ENCODE measurements at places on chromosomes 12 and 14.

- DNase-seq: no peak
These were observed 9.3 kb upstream of the RPH3A start for GRCh38 chr12:112782250-112782649.

- DNase-seq: no peak
These were observed 61.1 kb downstream of the NINJ2 start for GRCh38 chr12:601976-602699.

DNA sequence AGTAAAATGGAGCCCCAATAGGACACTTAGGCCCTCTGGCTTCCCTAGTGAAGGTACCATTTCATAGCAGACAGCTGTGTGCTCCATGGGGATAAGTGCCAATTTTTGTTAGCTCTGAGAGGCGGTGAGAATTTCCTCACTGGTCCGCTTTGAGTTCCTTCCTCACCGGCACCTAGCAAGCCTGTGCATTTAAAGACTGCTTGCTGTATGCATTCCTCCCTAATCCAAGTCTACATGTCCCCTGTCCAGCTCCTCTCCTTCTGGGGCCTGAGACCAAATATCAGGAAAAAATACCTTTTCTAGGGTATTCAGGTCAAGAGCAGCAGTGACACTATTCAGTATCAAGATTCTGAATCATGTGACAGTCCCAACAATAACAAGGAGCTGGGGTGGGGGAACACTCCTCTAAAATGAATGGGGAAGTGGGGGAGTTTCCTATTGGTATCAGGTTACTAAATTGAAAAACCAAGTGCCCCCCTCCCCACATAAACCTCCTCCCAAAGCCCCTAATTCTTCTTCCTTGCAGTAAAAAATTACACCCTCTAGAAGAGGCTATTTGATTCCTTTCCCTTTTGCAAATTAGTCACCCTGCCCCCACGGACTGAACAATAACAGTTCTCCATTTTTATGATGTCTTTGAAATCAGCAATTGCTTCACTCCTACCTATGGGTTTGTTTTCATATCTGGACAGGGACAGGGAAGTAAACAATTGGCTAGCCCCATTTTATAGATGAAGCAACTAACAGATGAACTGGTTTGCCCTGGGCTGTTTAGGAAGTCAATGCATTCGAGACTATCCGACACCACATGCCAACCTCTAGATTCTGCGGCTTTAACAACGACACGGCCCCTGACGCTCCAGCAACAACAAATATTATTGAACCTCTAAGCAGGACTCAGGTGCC lies 28.9 kb downstream of the BCL11B start:
- no peak for DNase-seq

GRCh38 chr12:128795530-128796361 lies 28.0 kb downstream of the SLC15A4 start:
- DNase-seq: peak; percentile 77

- no peak for DNase-seq
These were observed 954.9 kb downstream of the DIO2 start for GRCh38 chr14:79256380-79256779.

DNA sequence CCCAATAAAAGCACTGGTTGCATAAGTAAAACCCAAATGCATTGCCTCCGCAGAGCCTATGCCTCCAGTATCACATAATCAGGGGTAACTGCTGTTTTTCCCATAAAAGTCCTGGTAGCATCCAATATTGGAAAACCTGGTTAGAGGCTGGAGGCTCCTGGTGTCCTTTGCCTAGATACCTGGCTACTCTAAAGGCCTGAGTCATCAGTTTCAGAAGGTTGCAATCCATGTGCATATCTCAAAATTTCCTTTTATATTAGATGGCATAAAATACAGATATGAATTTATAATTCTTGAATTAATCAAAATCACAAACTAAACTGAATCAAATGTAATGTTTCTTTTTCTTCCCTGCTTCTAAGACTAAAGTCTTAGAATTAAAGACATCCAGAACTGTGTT lies 164.2 kb upstream of the DCN start:
- no peak for DNase-seq

- no peak for DNase-seq
These were observed 60.9 kb downstream of the MYF5 start for GRCh38 chr12:80777587-80777986.

Data from B cell (primary cell).